Stimulated activated CD8-positive, alpha-beta memory T cell treated with anti-CD3 and anti-CD28 coated beads, Interleukin-4, amount 100 ng/mL, for 1 hour (primary cell): ENCODE measurements at places on chromosomes 1 and 21.

GRCh38 chr21:42081138-42081537 is 10.0 kb downstream of the UMODL1 start:
- DNase-seq: no peak

GRCh38 chr1:38741341-38741740 is 118.2 kb downstream of the RRAGC start:
- DNase-seq: no peak

- no peak for DNase-seq
These were observed 39.6 kb upstream of the PGBD5 start for GRCh38 chr1:230465691-230466090.

- no peak for DNase-seq
These were observed 485.9 kb downstream of the OMA1 start for GRCh38 chr1:58060559-58061170.

- DNase-seq: no peak
These were observed 73.8 kb downstream of the RPE65 start for GRCh38 chr1:68375919-68376318.

DNA sequence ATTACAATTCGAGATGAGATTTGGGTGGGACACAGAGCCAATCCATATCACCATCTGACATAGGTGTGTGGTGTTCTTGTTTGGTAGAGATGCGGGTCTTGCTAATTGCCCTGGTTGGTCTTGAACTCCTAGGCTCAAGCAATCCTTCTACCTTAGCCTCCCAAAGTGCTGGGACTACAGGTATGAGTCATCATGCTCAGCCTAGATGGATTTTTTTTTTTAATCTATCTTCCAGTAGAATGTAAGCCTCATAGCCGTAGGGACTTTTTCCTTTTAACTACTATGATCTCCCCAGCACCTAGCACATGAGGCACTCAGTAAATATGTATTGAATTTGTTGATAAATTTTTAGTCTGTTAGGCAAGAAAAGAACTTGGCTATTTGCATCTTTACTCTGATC is 94.6 kb upstream of the TENT5C start:
- no peak for DNase-seq
